Ascending aorta (tissue), 2 donors: ENCODE measurements at places on chromosomes 1 and 21.

GRCh38 chr1:42756956-42757891, 9.6 kb downstream of the P3H1 start:
- no peak for DNase-seq

DNA sequence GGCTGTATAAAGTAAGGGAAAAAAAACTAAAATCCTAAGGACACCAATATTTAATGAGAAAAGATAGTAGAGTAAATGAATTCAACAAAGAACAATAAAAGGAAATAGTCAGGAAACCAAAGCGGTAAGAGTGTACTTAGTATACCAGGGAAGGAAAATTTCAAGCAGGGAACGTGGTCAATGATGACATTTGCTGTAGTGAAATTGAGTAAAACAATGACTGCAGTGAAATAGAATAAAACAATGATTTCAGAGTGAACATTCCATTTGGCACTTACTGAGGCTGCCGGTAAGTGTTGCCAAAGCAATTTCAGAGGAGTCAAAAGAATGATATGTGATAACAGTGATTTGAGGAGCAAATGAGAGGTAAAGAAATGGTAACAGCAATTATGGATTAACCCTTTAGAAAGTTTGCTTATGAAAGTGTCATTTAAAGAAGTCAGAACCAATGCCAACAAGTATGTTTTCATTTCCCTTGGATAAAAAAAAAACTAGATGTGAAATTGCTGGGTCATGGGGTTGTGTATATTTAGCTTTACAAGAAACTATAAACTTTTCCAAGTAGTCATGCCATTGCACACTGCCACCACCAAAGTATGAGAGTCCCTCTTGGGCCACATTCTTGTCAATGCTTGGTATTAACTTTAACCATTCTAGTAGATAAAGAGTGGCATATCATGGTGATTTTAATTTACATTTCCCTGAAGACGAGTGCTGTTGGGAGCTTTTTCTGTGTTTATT, 50.5 kb downstream of the VCAM1 start:
- DNase-seq, result no peak

- DNase-seq, result no peak
Observed at GRCh38 chr1:117671781-117672501, 66.1 kb downstream of the TENT5C start.

DNA sequence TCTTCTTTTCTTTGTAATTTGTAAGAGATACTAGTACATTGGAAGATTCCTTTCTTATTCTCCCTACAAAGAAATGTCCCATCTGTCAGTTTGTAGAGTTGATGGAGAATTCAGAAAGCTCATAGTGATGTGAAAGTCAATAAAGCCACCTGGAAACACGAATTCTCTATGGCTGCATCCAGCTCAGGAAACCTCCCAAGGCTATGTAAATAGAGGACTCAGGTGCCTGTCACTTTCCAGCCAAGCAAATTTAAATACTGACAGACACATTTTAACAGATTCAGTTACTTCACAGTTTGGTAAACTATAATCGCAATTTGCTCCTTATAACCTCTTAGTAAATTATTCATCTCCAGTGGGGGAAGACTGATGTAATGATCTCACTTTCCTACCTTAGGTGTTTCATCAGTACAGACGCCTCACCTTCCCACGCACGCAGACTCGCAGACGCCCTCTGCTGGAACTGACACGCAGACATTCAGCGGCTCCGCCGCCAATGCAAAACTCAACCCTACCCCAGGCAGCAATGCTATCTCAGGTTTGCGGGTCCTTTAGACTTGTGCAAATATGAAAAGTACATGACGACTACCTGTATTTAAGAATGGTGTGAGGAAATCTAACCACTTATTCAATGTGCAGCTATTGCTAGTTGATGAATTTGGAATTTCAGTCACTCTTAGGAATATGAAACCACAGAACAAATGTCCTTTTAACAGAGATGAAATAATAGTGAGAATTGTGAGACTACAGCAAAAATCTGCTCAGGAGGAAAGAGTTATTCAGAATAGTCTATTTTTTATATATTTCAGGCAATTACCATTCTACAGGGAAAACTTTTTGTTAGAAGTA, 60.6 kb downstream of the PTPRC start:
- no peak for DNase-seq

DNA sequence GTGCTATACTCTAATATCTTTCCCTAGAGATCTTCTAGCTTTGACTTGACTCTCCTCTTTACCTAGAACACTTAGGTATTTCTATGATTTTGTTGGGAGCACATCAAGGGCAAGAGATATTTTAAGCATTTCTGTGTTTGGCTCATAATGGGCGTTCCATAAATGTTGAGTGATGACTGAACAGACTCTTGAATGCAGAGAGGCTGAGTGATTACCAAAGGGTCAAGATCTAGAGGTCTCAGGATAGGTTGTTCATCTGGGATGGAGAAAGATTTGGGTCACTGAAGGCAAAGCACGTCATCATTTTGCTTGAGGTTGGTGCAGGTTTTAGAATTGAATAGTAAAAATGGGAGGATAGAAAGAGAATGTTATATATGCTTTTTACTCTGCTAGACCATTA, 705.4 kb upstream of the B3GALT2 start:
- DNase-seq, result no peak

GRCh38 chr1:151406176-151406575, 6.8 kb downstream of the PSMB4 start:
- DNase-seq, result no peak

- DNase-seq, result no peak
Observed at GRCh38 chr1:235735621-235736020, 86.0 kb upstream of the GNG4 start.

- no peak for DNase-seq
Observed at GRCh38 chr1:67588178-67588855, 96.7 kb upstream of the GADD45A start.

DNA sequence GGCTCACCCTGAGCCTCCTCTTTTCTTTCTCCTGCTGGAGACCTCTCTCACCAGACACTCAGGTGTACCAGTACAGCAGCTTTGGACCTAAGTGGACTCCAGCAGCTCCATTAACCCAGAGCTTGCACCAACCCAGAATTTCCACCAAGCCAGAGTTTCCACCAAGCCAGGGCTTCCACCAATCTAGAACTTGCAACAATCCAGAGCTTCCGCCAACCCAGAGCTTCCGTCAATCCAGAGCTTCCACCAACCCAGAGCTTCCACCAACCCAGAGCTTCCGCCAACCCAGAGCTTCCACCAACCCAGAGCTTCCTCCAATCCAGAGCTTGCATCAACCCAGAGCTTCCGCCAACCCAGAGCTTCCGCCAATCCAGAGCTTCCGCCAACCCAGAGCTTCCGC, 23.2 kb downstream of the CRYAA start:
- no peak for DNase-seq

- no peak for DNase-seq
Observed at GRCh38 chr1:204678721-204679475, 6.6 kb downstream of the LRRN2 start.

DNA sequence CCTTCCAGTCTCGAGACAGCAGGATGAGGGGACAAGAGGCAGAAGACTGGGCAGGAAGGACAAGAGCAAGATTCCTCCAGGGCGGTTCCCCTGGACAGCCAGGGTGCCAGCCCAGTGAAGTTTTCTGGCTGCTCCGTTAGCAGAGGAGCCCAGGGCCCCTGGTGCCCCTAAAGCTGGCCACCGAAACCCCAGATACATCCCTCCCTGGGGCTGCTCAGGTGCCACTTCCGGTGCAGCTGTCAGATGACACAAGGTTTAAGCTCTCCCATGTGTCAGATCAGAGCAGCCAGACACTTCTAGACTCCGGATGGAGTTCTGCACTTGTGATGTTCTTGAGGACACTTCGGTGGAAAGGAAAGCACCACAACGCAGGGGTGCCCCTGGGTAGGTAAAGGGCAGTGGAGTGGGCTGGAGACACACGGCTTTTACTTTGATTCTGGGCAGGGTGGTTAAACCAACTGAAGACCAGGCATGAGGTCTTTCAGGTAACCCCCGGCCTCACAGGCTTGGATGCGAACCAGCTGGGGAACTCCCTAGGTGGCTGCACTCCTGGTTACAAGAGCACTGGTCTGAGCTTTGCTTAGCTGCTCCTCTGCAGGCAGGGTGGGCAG, 85.7 kb downstream of the ITPKB start:
- no peak for DNase-seq

DNA sequence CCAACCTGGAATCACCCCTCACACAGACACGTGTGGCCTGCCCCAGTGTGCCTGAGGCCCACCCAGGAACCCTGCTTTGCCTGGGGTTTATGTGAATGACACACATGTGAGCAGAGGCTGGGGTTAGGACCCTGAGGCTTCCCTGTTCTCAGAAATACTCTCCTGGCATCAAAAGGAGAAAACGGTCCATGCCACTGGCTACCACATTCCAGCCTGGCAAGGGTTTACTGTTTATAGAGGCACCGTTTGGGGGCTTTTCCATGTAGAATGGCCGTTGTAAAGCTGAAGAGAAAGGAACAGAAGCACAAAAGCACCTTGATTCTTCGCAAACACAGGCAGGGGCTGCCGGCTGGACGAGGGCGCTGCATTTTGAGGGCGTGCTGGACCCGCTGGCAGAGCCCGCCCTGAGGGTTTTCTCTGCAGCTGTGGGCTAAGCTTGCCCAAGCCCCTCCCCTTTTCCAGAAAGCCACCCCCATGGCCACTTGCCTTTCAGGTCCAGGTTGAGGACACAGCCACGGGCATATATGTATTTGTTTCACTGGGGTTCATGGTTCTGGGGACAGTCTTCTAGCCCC, 13.0 kb downstream of the TFF3 start:
- no peak for DNase-seq

DNA sequence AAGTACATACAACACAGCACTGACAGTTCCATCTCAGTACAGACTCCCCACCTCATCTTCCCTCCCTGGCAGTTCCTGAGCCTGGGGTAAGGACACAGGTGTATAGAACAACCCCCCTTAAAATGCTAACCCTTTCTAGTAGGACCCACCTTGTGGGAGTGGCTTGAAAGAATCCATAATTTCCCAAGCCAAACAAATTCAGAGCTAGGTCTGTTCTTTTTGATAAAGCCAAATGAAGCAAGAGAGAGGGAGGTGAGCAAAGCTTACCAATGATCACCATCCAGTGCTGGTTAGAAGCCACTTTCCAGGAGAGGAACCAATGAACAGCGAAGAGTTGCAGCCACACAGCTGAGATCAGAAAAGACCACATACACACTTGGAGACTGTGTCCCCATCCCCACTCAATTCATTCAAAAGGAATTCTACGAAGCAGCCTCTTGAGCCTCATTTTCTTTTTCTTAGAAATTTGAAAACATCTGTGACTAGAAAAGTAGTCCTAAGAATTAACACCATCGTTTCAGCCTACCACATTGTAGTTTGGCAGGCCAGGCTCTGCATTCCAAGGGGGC, 9.2 kb downstream of the UBE2Q1 start:
- no peak for DNase-seq

GRCh38 chr1:48654606-48655210, 122.0 kb downstream of the BEND5 start:
- no peak for DNase-seq

DNA sequence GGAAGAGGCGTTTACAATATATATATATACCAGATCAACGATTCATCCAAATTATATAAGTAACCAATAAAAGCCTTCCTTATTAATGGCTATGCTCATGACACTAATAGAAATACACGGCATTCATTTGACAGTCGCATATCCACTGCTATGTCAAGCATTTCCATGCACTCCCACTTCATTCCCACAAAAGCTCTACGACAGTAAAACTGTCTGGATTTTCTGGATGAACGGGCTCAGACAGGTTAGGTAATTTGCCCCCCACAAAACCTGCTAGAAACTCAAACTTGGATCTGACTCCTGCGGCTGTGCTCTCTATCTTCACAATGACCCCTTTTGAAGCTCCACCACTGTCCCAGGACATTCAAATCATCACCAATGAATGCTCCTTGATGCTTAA, 11.4 kb downstream of the DNAJC11 start:
- DNase-seq, result no peak

GRCh38 chr1:153929981-153930948, 7.5 kb upstream of the GATAD2B start:
- DNase-seq, result no peak

GRCh38 chr1:52142220-52143183, 613 bp downstream of the ZFYVE9 start:
- DNase-seq, result peak; percentile 65

DNA sequence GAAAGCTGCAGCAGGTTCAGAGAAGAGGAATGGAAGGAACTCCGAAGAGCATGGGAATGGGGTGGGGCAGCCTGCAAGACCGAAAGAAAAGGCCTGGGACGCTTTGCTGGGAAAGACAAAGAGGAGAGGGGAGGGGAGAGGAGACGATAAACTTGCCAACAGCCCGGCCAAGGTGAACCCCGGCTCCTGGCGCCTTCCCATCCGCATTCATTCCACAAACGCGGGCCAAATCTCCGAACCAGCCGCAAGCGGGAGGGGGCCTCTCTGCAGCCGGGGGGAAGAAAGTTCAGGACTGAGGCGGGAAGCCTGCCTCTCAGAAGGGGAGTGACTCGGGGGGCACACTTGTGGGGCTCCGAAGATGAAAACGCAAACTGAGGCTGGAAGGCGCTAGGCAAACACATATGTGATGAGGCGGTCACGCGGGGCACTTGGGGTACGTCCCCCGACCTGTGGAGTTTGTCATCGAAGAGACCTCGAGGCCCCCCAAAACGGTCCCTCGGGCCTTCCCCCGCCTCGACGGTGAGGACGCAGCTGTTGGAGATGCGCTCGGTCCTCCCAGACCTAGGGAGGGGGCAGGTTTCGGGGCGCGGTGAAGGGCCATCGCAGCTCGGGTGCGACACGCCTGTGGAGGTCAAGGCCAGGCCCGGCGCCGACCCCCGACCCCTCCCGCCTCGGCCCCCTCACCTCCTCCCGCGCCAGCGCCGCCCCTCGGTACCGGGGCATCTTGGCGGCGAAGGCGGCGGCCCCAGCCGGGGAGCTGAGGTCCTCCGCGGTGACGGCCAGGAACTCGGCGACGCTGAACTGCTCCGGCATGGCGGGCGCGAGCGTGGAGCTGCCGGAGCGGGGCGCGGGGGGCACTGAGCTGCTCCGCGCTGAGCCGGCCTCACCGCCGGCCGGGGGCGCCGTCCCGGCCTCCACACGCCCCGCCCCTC, at the start of gene ASAP3:
Gene ASAP3, minus strand, starts transcription at position 859 of the 932 bp plus-strand sequence. Its CDS starts 46 bp downstream, at position 813.
- no peak for DNase-seq

- DNase-seq, result no peak
Observed at GRCh38 chr1:204335085-204335484, 24.6 kb downstream of the PLEKHA6 start.

DNA sequence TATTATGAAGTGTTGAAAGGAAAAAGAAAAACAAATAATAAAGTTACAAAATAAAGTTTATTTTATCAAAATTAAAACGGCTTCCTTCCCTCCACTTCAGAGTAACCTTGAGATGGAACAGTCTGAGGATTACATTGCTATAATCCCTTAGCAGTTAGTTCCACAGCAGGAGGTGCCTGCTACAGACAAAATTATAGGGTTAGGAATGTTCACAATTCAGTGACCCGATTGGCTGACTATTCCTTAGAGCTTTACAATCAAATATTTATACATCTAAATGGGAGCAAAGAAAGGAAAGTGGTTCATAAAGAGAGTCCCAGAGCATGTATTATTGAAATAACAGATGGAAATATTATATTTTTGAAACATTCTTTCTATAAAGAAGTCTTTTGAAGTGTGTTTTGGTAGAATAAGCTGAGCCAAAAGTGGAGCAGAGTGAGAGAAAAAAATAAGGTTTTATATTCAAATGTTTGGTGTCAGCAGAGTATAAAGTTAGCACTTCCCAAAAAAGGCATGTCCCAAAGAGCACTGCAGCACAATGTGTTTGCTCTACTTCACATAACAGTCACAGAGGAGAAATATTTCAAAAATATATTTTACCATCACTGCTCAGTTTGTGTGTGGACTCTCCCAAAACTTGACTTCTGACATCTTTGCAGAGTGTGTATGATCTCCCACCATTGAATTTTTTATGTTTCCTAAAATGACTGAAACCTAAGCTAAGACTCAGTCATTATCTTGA, 71.4 kb upstream of the GORAB start:
- DNase-seq, result no peak

GRCh38 chr1:2322581-2323211, 68.7 kb downstream of the MORN1 start:
- DNase-seq, result peak; percentile 88
